ENCODE measurements at places on chromosomes 2 and 18.

GRCh38 chr18:78754311-78755043 is 225.1 kb upstream of the SALL3 start:
- DNase-seq: no peak

- peak; percentile 47 for DNase-seq
Observed at GRCh38 chr18:24585996-24586566, 125.6 kb downstream of the HRH4 start.

GRCh38 chr2:171587567-171587966 is 65.3 kb downstream of the CYBRD1 start:
- DNase-seq: no peak

- DNase-seq: peak; percentile 16
Observed at GRCh38 chr18:38909972-38910371, 1344.4 kb upstream of the CELF4 start.

GRCh38 chr2:62486439-62486765 is 19.6 kb downstream of the TMEM17 start:
- no peak for DNase-seq

GRCh38 chr2:146818122-146818521 is 1026.7 kb upstream of the ACVR2A start:
- peak; percentile 21 for DNase-seq

GRCh38 chr18:50268022-50268747 is 1.9 kb upstream of the CFAP53 start:
- peak; percentile 53 for DNase-seq

- DNase-seq: peak; percentile 56
Observed at GRCh38 chr2:55888936-55889335, 34.6 kb downstream of the EFEMP1 start.

DNA sequence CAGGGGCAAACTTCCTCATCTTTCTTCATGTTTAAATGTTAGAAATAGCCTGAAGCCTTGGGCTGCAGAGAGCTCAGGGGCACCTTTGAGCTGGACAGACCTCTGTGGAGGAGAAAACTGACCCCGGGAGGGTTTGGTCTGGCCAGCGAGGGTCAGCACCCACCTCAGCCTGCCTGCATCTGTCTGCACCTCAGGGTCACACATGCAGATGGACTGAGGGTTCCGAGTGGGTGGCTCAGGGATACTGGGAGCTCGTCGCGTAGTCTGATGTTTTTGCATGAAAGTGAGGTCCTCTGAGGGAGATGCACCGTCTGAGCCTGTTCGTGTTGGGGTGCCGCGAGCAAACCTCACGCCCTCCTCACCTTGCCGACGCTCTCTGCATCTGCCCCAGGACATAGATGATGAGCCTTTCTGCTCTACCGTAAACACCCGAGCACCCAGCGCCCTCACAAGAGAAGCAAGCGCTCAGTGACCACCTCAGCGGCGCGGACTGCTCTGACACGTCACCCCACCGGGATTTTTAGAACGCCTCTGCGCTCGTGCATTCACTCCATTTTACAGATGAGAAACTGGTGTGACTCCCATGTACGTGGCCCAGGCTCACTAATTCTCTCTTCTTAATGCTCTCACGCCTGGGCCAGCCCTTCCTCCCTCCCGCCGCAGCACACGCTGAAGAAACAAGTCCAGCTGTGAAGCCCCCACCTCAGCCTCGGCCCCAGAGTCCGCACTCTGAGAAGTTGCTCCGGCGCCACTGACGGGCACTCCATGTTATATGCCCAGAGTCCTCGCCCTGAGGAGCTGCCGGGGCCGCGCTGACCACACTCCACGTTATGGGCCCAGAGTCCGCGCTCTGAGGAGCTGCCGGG is 9.5 kb downstream of the KCNG2 start:
- no peak for DNase-seq

DNA sequence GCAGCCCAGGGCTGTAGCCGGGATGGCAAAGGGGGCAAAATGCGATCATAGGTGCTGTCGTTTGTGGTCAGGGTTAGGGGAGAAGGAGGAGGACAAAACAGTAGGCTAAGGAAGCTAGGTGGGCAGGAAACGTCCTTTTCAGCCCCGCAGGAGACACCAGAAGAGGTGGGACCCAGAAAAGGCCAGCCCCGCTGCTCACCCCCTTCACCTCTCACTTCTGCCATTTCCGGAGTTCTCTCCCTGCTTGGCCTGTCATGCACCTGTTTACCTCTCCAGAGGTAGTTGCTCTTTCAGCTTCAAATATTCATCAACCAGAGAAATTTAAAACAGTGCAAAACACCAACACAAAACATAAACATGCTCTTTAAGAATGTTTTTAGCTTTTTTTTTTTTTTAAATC is 849 bp downstream of the AQP4 start:
- DNase-seq: no peak

- DNase-seq: no peak
Observed at GRCh38 chr2:235582081-235582686, 88.3 kb downstream of the AGAP1 start.

GRCh38 chr18:990197-990596 is 85.5 kb downstream of the ADCYAP1 start:
- DNase-seq: no peak

DNA sequence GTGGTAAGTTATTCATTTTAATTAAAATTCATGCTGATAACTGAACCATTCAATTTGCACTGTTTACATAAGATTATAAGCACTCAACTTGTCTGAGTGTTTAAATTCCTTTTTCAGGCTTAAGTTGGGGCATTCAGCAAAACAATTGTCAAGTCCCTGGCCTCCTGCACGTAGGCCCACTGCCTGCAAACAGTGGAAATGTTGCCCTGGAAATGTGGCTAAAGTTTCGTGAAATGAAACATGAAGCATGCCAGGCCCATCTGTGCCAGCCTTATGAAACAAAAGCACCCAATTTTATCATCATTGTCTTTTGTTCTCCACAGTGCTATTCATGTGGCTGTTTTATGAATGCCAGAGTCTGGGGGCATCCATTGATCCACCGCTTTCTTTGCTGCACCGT is 163.7 kb downstream of the PTGR3 start:
- no peak for DNase-seq

GRCh38 chr2:134203175-134203574 is 50.7 kb upstream of the MGAT5 start:
- DNase-seq: no peak

- no peak for DNase-seq
Observed at GRCh38 chr18:551404-552061, 28.6 kb upstream of the CETN1 start.

GRCh38 chr2:152241948-152242729 is 66.6 kb upstream of the STAM2 start:
- no peak for DNase-seq

DNA sequence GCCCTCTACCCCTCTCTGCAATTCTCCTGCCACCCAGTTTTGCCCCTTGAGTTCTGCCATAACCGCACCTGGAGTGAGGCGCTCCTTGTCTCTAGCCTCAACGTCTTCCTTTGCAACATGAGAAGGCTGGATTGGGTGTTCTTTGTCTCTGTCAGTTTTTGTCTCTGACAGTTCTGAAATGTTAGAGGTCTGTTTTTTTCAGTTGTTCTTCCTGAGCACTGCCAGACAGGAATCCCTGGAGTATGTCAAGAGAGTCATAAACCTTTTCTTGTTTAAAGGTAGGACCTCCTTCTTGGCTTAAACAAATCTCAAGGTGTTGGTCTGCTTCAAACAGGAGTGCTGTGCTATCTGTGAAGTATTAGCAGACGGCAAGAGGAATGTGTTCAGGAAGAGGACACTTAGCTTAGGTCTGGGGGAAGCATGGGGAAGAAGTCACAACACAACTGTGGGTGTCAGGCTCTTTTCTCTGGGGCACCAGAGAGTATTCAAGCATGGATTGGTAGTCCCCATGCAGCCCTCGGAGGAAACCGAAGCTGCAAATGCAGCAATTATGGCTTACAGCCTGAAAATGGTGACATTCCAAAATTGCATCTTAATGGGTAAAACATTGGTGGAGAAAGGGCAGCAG is 32.3 kb downstream of the AFF3 start:
- DNase-seq: no peak

GRCh38 chr2:170214309-170214948 is 36.5 kb downstream of the MYO3B start:
- peak; percentile 9 for DNase-seq

- DNase-seq: peak; percentile 43
Observed at GRCh38 chr2:74708883-74709282, 54.8 kb downstream of the SEMA4F start.

- DNase-seq: no peak
Observed at GRCh38 chr2:159460227-159460626, 156.1 kb downstream of the BAZ2B start.

GRCh38 chr2:176960736-176961520 is 251.7 kb upstream of the HNRNPA3 start:
- DNase-seq: no peak

All from fibroblast of skin of abdomen (primary cell).